ENCODE measurements at places on chromosomes 16 and 17. TPM values are rescaled to one million over a fixed set of nuclear protein-coding genes. Genes with fewer than 3 reads are reported as not detected.

DNA sequence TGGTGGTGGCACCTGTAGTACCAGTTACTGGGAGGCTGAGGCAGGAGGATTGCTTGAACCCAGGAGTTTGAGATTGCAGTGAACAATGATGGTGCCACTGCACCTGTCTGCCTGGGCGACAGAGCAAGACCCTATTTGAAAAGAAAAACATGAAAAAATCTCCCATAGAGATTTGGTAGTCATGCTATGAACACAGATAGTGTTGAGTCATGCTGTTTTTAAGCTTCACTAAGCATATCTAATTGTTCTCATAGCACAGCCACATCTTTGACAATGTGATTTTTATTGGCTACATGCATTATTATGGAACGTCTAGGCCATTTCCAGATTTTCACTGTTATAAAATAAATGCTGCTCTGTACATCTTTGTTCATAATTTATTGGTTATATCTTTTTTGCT is 6.0 kb downstream of the IL34 start:
- no peak for DNase-seq

The KNOP1 gene
- 16.4 TPM for polyA plus RNA-seq

The KATNIP gene
- 7.2 TPM for polyA plus RNA-seq

The RHBDF2 gene
- polyA plus RNA-seq: 35.7 TPM

DNA sequence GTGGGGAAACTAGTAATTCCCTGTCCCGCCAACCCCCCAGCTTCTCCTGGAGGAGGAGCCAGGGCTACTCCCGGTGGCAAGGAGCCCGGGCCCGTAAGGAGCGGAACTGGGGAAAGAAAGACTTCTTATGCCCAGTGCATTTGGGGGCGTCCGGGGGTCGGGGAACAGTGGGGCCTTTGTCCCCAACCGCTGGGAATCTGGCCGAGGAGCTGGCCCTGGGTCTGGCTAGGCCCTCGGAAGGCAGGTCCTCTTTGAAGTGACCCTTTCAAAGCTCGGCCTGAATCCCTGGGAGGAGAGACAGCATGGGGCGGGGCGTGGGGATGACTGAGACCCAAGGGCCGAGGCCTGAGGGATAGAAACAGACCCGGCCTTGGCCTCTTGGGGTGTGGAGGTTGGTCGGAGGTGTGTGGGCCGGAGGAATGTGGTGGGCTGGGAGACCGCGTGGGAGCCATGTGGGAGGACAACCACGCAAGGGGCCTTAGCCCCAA is 6.0 kb downstream of the ARHGAP23 start:
- DNase-seq: peak; percentile 77

Data from sigmoid colon (tissue), 7 donors.